ENCODE measurements at places on chromosomes 1 and 21.

DNA sequence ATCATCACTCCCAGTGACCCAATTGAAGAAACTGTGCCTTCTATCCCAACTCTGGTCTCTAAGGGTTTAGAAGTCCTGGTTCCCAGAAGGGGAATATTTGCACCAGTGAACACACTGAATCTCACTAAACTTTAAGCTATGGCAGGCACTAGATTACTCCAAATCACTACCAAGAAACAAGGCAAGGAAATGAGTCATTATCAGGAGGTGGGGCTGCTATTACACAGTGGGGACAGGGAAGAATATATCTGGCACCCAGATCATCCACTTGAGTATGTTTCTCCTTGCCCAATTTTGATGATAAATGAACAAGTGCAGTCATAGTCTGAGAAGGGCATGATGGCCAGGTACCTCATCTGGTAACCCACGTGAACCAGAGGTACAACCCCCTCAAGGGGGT lies 7.0 kb downstream of the MRPL9 start:
- no peak for DNase-seq

DNA sequence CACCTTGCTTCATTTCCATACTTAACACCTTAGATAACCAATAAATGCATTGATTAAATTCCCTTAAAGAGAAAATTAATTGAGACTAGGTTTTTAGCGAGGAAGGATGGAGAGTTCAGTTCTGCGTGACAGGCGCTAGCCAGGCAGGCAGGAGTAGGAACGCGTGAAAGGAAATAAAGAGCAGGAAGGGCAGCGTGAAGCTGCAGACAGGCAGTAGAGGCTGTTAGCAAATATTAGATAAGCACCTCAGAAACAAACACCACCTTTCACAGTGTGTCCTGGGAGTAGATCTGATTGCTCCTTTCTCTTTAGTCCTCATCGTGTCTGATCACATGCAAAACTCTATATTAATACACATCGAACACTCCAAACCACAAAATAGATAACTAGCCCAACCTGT lies 282.7 kb upstream of the ADGRL2 start:
- DNase-seq, result no peak

- DNase-seq, result no peak
Measured at GRCh38 chr1:116243333-116244054, 129.6 kb upstream of the ATP1A1 start.

- no peak for DNase-seq
Measured at GRCh38 chr1:84121360-84121759, 22.7 kb upstream of the PRKACB start.

DNA sequence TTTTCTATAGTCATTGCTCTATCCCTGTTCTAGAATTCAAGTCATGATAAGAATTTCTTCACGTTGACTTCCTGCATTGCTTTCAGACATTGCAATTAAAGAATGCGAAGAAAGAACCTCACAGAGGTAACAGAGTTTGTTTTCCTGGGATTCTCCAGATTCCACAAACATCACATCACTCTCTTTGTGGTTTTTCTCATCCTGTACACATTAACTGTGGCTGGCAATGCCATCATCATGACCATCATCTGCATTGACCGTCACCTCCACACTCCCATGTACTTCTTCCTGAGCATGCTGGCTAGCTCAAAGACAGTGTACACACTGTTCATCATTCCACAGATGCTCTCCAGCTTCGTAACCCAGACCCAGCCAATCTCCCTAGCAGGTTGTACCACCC lies 10.6 kb downstream of the APCS start:
- DNase-seq, result no peak

GRCh38 chr1:10610901-10611600 lies 136.3 kb downstream of the PEX14 start:
- DNase-seq, result no peak

- no peak for DNase-seq
Measured at GRCh38 chr1:178798232-178798861, 72.5 kb downstream of the ANGPTL1 start.
